ENCODE measurements at places on chromosomes 16 and 17.
A peak's percentile ranks its signal among the peaks of the same experiment; 100 is the strongest.

- no peak for DNase-seq
These were observed 198.0 kb upstream of the MAF start for GRCh38 chr16:79798416-79799053.

DNA sequence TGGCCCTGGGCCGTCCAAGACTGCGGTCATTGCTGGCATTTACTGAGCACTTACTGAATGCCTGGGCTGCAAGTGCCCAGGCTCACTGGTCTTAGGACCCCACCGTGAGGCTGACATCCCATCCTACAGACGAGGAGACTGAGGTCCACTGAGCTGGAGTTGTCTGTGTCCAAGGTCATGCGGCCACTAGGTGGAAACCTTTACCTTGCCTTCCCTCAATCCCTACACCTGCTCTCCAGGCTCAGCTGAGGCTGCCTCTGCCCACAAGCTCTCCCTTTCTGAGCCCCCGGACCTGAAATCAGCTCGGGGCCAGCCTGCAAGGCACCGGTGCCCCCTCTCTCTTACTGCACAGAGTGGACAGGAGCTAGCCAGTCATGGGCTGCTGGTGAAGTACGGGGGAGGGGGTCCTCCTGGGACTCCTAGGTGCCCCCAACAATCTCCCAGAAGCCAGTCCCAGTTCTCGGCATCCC is 1.5 kb downstream of the CASKIN1 start:
- no peak for DNase-seq

DNA sequence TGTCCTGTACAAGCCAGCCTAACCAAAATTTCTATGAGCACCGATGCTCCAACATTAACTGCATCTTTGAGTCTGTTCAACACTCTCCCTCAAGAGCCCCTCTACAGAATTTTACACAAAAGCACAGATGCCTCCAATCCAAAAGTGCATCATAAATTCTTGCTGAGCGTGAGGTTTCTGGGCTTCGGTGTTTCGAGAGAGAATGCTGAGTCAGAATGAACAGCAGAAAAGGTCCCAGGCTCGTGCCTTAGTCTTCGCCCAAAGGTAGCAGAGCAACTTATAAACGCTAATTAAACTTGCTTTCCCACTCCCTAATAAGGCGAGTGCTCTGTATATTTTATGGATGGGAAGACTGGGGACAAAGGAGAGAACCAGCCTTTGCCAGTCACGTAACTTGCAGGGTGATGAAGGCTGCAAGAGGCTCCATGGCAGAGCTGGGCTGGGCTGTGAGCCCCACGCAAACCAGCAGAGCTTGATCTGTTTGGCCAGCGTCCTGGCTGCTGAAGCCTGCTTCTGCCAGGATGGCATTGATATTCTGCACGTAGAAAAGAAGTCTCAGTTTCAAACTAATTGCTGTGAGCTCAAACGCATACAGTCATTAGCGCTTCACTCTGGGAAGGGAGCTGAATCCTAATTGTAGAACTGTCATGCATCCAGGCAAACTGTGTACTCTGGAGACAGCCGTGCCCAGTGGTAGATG is 138.5 kb downstream of the DNAH9 start:
- no peak for DNase-seq

DNA sequence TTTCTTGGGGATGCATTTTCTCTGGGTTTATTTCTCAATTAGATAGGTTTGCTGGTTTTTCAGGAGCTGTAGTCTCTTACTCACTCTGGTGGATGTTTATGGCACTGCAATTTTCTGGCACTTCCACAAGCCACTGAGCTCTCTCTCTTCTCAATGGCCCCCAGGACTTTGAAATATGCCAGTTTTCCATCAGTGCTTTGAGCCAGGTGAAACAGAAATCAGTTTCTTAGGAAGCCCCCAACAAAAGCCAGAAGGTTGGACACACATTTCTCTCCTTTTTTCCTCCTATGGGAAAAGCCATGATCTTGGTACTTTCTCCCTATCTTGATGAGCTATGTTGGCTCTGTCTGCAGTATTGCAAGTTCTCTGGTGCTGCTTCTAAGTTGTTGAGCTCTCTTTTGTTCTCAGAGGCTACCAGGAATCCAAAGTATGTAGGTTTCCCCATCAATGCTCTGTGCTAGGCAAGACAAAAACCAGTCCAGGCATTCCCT is 90.7 kb upstream of the SMIM36 start:
- DNase-seq, result peak; percentile 75

- no peak for DNase-seq
These were observed 7.1 kb downstream of the ANKFN1 start for GRCh38 chr17:56160422-56160821.

GRCh38 chr16:81040842-81041241 is 5.2 kb downstream of the ATMIN start:
- DNase-seq, result no peak

DNA sequence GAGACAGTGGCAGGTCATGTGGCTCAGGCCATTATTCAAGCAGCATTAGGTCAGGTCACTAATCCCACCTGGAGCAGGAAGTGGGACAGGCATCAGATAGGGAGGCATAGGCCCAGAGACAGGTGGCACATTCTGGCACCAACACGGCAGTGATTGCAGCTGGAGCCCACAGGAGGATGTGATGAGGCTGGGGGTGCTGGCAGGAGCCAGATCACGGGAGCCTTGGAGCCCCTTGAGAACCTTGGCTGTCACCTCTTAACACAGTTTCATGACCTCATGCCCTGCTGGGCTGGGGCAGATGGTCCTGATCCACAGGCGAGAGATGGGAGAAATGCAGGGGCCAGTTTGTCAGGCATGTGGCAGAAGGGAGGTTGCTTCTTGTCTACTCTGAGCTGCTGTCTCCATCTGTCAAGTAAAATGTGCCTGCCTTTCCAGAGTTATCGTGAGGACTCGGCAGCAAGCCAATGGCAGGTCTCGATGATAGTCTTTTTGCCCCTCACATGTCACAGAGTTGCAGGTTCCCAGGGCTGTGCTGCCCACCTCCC is 109.6 kb downstream of the CLEC16A start:
- no peak for DNase-seq

DNA sequence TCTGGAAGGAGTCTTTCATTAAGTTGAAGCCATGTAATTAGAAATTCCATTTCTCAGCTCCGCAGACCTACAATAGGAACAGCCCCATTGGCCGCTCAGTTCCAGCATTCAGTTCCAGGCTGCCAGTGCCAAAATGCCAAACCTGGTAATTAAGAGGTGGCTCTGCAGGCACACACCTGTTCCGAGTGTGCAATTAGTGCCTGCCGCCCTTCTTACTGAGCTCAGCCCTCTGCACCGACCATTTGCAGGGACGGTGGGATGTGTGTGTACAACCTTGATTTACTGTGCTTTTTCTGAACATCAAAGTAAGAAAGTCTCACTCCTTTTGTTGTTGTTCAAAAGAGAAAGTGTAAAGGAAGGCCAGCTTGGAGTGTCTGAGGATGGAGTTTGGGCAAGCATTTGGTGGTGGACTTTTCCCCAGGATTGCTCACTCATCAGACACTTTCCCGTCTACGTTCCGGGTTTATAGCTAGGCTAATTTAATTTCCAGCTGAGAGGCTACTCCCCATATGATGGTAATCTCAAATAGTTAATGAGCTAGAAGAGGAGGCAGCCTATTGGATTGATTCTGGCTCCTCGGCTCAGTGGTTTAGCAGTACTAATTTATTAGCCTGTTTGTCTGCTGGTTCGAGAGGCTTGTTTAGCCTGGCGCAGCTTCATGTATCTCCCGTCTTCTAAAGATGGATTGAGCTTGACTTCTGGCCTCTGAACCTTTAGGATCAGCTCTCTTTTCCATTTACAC is 20.0 kb downstream of the HS3ST3B1 start:
- DNase-seq, result no peak

DNA sequence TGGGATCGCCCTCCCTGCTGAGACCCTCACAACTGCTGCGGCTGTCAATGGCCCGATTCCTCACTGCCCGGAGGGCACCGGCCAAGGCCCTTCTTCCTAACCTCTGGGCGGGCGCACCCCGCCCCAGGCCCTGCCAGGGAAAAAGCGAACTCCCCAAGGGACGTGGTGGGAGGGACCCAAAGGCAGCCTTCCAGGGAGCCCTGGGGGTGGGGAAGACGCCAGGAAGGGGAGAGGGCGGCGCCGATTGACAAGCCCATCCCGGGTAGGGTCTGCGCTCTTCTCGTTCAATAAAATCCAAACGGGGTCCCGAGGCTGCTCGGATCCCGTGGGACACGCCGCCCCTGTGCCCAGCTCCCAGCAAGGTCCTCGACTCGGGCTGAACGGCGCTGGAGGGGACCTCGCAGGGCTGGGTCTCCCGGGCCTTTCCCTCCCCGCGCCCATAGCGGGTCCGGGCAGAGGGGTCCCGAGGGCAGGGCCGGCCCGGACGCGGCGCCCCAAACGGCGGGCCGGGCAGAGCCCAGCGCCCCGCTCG is 416 bp downstream of the KIFC3 start:
- no peak for DNase-seq

DNA sequence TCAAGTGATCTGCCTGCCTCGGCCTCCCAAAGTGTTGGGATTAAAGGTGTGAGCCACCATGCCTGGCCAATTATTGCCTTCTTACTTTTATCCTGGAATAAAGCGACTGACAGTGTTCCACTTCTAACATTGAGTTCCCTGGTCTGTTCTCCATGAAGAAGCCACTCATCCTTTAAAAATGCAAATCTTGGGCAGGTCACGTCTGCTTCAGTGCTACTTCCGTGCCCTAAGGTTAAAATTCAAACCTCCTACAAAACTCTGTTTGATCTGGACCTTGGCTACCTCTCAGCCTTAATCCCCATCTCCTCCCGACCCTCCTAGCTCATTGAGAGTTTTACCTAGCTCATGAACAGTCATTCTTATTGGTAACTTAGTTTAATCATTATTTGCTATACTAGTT is 9.6 kb upstream of the SHISA9 start:
- DNase-seq, result no peak

DNA sequence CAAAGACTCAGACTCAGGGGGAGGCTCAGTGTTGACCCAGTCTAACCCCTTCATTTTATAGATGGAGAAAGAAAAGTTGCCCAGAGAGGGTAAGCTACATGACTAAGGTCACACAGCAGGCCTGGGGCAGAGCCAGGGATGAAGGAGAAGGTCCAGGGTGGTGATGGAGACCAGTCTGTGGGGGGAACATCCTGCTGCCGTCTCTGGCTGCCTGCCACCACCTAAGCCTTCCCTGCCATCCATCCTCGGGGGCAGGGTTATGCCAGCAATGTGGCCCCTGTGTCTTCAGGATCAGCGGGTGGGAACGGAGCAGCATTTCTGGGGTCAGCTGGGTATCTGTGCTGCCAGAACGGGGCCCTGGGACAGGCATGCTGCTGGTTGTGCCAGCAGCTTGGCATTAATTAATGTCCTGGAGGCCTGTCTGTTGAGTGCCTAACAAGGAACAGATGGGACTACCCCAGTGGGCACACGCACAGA is 5.5 kb downstream of the DOK4 start:
- no peak for DNase-seq

DNA sequence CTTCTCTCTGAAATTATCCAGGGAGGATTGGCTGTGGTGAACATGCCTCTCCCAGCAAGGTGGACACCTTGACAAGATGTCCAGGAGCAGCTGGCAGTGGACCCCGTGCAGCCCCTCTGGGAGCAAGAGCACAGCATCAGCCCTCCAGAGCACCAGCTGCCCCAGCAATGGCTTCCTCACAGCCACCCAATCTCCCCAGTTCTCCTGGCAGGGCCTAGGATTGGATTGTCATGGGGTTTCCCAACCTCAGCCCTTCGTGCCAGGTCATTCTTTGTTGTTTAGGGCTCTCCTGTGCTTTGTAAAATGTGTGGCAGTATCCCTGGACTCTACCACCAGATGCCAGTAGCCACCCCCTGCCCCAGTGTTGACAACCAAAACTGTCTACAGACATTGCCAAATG is 1.8 kb upstream of the KRT36 start:
- no peak for DNase-seq

DNA sequence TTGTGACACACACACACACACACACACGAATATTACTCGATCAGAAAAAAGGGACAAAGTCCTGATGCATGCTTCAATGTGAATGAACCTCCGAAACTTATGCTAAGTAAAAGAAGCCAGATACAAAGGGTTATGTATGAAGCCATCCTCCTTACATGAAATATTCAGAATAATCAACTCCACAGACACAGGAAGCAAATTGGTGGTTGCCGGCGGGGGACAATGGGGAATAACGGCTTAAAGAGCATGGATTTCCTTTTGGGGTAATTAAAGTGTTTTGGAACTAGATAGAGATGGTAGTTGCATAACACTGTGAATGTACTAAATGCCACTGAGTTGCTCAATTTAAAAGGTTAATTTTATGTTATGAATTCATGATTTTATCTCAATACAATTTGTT is 8.1 kb upstream of the CACNG5 start:
- no peak for DNase-seq

DNA sequence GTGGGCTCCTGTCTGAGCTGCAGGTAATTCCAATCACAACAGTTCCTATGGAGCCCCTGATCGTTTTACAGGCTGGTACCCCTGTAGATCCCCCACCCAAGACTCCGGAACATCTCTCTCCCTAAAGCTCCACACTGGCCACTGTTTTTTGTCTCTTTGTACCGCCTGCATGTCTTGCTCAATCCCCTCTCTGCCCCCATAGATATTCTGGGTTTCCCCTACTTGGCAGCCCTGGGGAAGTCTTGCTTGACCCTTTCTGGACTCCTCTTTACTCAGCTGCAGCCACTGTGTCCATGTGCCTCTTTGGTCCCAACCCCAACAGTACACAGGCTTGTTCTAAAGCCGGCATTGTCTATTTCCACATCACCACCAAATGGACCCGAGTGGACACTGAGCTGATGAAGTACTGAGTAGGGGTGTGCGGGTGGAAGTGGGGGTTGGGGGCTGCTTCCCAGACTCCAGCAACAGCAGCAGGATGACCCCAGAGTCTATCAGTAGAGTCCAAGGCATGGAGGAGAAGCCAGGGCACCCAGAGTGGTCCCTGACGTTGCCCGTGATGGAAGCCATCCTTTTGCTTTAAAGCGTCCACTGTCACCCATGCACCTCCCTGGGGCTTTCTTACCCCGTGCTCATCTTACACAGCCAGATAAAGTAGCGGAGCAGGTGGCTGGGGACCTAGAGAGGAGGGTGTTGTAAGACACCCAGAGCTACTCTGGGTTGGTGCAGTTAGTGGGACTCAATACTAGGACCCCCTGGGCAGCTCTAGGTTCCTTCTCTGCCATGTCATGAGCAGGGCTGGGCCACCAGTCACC is 6.4 kb downstream of the CD300LB start:
- DNase-seq, result peak; percentile 81

- DNase-seq, result peak; percentile 84
These were observed at the start of gene SENP3 for GRCh38 chr17:7561589-7562207. SENP3 (plus strand) TSS chr17:7561919; CDS start chr17:7563077, 1,158 bp downstream.

DNA sequence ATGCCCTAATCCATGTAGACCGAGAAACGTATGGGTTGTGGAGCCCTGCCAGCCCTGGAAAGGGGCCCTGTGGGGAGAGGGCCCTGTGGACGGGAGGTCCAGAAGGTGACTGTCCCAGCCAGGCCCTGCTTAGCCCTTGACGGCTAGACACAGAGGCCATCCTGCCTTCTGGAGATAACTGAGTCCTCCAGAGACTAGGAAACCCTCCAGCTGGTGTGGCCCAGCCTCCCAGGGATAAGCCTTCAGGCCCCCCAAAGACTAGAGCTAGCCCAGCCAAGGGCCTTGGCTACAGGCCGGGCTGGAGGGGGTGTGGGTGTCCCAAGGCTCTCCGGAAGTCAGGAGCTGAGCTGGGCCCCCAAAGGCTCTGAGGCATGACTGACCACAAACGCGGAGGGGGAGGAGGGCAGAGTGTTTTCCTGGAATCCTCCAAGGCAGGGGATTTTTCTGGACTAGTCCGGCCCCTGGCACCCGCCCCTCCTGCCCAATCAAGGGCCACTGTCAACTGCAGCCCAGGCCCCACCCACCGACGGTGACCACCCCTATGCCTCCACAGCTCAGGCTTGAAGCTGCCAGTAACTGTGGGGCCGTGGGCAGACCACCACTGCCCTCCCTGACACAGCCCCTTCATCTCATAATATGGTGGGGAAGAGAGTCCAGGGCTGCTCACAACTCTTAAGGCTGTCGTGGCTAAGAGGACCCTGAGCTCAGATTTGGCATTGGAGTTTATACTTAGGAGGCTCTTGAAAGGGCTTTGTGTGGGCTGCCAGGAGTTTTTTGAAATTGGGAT is 885 bp upstream of the VASN start:
- no peak for DNase-seq
